ENCODE measurements at places on chromosomes 4 and X. TPM values are rescaled to one million over a fixed set of nuclear protein-coding genes. Genes with fewer than 3 reads are reported as not detected.

- DNase-seq, result no peak
Observed at GRCh38 chr4:69836287-69836686, 23.7 kb downstream of the SULT1E1 start.

DNA sequence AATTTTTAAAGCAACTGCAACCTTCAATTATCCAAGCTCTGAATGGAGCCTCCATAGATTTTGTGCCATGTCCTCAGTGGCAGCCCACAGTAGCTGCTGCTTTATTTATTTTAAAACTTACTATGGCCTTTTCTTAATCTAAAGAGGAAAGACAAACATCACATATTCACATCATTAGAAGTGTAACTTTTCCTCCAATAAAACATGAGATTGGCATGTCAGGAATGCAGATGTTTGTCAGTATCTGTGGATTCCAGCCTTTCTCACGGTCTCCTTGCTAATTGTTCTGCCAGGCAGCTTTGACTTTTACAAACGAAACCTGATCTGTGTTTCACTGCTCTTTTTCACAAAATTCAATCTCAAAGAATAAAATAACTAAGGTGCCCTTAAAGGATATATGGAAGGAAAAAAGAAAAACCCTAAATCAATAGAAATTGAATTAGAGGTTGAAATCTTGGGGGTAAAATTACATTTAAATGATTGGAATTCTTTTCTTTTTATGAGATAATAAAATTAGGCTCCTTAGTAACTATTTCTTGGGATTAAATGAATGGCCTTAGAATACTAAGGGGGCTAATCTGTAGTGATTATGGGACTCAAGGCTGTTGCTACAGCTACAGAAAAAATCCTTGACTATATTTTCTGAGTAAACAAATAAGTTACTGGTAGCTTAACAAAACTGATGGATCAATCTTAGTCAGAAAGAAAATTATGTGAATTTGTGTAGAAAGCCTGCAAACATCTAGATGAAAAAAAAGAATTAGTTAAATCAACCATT lies 151.3 kb downstream of the RTL9 start:
- no peak for DNase-seq

DNA sequence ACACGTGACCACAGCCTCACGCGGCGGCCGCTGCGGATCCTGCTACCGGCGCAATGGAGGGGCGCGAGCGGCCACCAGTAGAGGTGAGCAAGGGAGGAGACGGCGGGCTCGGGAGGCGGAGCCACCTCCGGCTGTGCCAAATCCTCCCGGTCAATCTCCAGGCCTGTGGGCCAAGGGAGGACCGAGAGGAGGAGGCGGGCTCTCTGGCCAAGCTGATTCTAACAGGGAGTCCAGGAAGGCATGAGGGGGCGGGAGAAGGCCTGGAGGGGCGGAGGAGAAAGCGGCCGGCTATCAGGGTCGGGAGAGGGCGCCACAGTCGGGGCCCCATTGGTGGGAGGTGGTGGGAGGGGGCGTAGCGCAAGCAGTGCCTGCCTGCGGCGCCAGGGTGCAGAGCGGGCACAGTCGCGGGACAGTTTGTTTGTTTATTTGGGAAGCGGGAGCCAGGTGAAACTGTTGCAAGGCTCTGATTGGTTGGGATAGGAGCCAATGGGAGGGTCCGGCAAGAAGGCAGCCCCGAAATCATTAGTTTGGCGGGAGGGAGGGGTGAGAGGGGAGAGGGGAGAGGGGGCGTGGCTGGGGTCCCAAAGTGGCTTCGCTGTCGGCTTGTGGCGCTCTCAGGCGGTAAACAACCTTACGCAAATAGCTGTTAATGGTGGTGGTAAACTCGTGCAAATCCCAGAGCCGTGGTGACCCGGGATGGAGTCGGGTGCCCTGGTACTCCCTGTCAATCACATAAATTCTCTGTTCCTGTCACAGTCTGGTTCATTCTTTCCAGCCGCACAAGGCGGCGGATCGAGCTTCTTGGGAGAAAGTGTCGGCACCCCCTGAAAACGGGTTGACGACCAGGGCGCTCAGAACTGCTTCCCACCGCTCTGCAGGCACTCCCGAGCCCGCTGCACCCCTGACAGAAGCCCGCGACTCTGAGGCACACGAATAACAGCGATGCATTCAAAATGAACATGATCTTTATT lies at the start of gene IRS4:
Gene IRS4, minus strand, starts transcription at position 55 of the 971 bp plus-strand sequence.
- no peak for DNase-seq

- DNase-seq, result no peak
Observed at GRCh38 chr4:66693694-66694093, 851.6 kb downstream of the CENPC start.

The PRRG3 gene
- total RNA-seq, result 0.05 TPM

DNA sequence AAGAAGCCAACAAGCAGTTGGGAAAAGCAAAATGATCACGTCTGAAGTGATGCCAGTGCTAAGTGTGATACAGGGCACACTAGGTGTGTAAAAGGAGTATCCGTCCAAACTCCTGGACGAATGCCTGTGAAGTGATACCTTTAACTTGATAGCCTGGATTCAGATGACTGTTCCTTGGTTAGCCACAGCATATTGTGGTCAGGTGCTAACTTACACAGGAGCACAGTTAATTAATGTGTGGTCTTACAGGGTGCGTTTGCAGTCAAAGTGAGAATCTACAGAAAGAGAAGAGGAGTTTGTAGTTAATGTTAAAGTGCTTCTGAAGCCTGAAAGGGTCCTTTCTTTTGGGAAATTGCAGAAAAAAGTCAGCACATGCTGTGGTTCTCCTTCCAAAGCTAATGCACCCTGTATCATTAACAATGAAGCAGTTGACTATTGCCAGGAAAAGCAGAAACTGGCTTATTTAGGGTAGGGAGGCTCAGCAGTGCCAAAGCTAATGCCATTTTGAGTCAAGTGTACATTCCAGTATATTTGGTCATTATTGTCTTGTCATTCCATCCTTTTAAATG lies 61.1 kb downstream of the DCLK2 start:
- DNase-seq, result no peak

The SFRP2 gene
- 36.2 TPM for total RNA-seq

- no peak for DNase-seq
Observed at GRCh38 chrX:120463241-120463640, 5.9 kb downstream of the LAMP2 start.

The FAM184B gene
- 0.94 TPM for total RNA-seq

DNA sequence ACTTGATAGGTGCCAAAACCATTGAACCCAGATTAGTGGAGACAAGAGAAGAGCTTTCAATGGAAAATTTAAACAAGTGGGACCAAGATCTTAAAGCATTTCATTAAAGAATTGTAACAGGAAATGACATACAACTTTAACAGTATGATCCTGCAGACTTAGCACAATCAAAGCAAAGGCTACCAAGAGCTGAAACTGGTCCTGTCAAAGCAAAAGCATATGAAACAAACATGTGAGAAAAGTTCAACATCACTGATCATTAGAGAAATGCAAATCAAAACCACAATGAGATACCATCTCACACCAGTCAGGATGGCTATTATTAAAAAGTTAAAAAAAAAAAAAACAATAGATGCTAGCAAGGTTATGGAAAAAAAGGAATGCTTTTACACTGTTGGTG lies 425.6 kb downstream of the IL1RAPL1 start:
- no peak for DNase-seq

DNA sequence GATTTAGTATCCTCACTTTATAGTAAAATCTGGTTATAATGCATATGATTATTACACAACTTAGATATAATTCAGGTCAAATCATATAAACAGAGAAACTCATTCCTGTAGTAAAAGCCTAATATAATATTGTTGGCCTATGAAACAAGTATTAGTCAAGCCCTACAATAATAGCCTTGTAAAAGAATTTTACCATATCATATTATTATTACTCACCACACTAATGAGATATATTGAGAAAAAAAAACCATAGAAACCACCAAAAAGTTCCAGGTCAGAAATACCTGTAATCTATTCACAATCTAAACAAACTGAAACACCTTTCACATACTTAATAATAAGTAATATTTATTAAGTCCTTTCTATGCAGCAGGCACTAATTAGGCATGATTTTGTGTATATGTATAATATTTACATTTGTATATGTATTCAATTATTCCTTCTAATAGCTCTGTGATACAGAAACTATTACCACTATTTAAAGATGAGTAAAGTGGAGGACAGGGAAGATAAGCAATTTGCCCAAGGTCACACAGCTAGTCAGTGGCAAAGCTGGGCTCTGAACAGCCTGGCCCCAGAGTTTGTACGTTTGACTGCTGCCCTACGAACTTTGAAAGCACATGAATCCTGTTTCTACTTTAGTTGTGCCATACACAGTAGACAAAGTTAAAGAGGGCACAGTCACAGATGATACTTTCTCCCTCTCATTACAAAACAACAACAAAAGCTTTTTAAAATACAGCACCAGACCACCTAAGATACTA lies 9.0 kb downstream of the ZNF827 start:
- no peak for DNase-seq

The DCUN1D4 gene
- total RNA-seq, result 30.4 TPM

The TCEAL7 gene
- 4.0 TPM for total RNA-seq

Data from colonic mucosa (tissue), 4 donors.